Esophagus muscularis mucosa (tissue), 4 donors: ENCODE measurements at places on chromosomes 3 and 15. TPM values are rescaled to one million over a fixed set of nuclear protein-coding genes. Genes with fewer than 3 reads are reported as not detected.

DNA sequence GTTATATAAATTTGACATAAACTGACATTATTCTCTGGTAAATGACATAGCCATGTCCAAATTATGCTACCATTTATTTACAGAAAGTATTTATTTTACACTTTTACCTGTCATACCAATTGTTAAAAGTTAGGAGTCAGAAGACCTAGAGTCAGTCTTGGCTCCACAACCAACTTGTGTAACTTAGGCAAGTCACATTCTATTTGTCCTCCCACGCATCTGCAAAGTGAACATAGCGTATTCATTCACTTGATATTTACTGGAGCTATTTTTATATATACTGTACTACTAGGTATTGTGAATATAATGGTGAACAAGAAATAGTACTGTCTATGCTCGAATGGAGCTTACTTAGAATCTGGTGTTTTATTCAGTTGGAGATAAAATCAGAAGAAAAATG lies 78.7 kb downstream of the ZNF280D start:
- peaks cover 17% of the 10 kb centered on the region for H3K4me1 ChIP-seq
- no peaks in the 10 kb centered on the region for H3K27me3 ChIP-seq
- H3K4me3 ChIP-seq, result no peak overlapping the region
- no peak for DNase-seq
- no peaks in the 10 kb centered on the region for H3K36me3 ChIP-seq

DNA sequence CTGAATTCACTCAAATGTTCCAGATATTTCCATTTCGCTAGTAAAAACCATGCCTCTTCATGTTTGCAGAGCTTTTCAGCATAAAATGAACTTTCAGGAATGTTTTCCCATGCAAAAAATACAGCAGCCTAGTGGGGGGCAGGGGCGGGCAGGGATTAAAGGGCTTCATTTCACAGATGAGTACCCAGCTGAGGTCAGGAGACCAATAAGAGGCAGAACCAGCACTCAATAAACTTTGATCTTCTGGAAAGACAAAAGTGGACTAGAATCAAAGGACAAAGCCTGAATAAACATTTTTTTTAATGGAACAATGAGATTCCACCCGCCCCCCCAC lies 8.0 kb downstream of the KLHL25 start:
- no peak overlapping the region for H3K4me3 ChIP-seq
- H3K27ac ChIP-seq, result peak overlapping the region; percentile 80
- no peaks in the 10 kb centered on the region for H3K36me3 ChIP-seq
- no peaks in the 10 kb centered on the region for H3K27me3 ChIP-seq
- peaks cover 25% of the 10 kb centered on the region for H3K4me1 ChIP-seq

GRCh38 chr15:83850501-83851245 lies 196.8 kb downstream of the ADAMTSL3 start:
- no peak overlapping the region for H3K4me3 ChIP-seq
- peak overlapping the region; percentile 82 for H3K27ac ChIP-seq
- DNase-seq, result no peak
- no peaks in the 10 kb centered on the region for H3K27me3 ChIP-seq

The ACKR2 gene
- 7.5 TPM for total RNA-seq

The ZIC4 gene
- total RNA-seq, result not detected

DNA sequence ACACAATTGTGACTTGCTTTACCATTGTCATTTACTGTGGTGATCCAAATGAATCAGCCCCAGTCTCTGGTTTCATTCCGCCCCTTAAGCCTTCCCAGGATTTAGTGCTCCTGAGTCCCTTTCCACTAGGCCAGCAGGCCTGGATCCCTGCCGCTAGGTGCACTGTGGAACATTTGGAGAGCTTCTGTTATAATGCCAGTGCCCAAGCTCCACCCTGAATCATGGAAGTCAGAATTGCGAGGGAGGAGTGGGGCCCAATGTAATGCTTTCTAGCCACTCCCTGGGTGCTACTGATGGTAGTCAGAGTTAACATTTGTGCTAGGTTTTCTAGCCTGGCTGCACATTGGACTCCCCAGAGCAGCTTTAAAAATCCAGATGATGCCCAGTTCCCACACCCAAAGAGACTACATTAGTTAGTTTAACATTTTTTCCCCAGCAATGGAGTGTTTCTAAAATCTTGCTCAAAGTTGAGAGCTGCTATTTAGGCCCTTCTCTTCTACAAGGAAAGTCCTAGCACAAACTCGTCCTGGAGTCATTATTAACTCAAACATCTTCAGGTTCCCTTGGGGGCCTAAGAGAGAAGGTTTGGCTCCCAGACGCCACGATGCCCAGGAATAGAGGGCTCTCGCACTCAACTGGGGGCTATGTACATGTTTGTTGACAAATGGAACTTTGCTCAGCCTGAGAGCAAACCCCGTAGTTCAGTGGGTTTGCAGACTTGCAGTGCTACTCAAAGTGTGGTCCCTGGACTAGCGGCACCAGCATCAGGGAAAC lies 366.7 kb upstream of the PROK2 start:
- no peak overlapping the region for H3K27ac ChIP-seq
- no peak overlapping the region for H3K4me3 ChIP-seq
- DNase-seq, result no peak
- no peaks in the 10 kb centered on the region for H3K27me3 ChIP-seq

GRCh38 chr3:68468695-68469375 lies 463.5 kb downstream of the TAFA4 start:
- no peak overlapping the region for H3K27ac ChIP-seq
- no peaks in the 10 kb centered on the region for H3K4me1 ChIP-seq
- H3K27me3 ChIP-seq, result no peaks in the 10 kb centered on the region
- H3K36me3 ChIP-seq, result no peaks in the 10 kb centered on the region
- no peak for DNase-seq

The MAGI1 gene
- total RNA-seq, result 21.6 TPM

DNA sequence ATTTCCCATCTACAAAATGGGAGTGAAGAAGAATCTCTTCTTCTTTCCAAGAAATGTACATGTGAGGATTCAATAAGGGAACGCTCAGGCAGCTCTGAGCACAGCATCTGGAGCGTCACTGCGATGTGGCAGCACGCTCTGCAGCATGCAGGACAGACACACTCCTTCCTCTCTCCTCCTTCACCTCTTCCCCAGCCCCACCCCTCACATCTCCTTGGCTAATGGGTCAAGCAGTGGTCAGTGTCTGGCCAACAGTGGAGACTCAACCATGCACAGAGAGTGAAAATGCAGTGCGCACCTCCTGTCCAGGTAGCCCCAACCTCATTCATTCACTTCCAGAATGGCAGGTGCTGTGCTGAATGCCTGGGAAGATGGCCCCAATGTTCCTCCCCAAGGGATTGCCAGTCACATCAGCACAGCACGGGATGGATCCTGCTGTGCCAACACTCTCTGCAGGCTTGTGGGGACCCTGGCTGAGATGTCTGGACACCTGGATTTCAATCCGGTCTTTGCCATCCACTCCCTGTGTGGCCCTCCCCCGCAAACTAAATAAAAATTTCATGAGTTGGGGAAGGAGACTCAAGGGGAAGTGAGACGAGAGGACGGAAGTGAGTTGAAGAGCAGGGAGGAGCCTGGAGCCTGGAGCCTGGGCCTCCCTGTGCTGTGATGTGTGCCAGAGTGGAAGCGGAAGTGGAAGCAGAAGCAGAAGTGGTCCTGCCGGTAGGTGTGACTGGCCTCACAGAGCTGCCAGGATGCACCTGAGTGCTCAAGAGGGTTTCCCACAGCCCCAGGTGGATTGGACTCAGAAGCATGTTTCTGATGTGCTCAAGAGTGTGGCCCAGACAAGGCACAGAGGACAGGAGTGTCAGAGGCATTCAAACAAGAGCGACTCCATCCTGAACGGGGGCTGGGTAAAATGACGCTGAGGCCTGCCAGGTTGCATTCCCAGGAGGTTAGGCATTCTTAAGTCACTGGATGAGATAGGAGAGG lies 163.9 kb downstream of the SMAD6 start:
- H3K4me3 ChIP-seq, result no peak overlapping the region
- peak; percentile 86 for DNase-seq
- no peak overlapping the region for H3K27ac ChIP-seq
- no peaks in the 10 kb centered on the region for H3K27me3 ChIP-seq
- peaks cover 17% of the 10 kb centered on the region for H3K4me1 ChIP-seq

GRCh38 chr3:126418661-126419131 lies 24.0 kb downstream of the CFAP100 start:
- no peak overlapping the region for H3K4me3 ChIP-seq
- H3K27ac ChIP-seq, result no peak overlapping the region
- no peak for DNase-seq
- H3K36me3 ChIP-seq, result no peaks in the 10 kb centered on the region
- H3K27me3 ChIP-seq, result peaks cover 6% of the 10 kb centered on the region

DNA sequence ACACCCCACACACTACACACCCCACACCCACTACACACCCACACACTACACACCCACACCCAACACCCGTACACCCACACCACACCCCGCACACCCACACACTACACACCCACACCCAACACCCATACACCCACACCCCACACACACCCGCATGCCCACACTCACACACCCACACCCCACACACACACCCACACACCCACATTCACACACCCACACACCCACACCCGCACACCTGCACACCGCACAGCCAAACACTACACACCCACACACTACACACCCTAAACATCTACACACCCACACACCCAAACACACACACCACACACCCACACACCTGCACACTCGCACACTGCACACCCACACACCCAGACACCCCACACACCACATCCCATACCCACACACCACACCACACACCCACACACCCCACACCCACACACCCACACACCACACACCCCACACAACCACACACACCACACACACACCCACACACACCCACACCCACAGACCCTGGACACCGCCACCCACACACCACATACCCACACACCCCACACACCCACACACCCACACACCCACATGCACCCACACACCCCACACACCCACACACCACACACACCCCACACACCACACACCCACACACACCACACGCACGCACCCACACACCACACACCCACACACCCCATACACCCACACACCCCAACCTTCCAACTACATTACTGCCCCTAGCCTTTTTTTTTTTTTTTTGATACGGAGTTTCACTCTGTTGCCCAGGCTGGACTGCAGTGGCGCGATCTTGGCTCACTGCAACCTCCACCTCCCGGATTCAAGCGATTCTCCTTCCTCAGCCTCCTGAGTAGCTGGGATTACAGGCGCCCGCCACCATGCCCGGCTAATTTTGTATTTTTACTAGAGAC lies 16.9 kb downstream of the CEP19 start:
- no peaks in the 10 kb centered on the region for H3K27me3 ChIP-seq
- H3K27ac ChIP-seq, result no peak overlapping the region
- no peaks in the 10 kb centered on the region for H3K36me3 ChIP-seq
- H3K4me1 ChIP-seq, result no peaks in the 10 kb centered on the region
- DNase-seq, result no peak

- H3K27ac ChIP-seq, result no peak overlapping the region
- no peak overlapping the region for H3K4me3 ChIP-seq
- H3K36me3 ChIP-seq, result peaks cover 50% of the 10 kb centered on the region
- H3K27me3 ChIP-seq, result no peaks in the 10 kb centered on the region
- DNase-seq, result no peak
These were observed 61.9 kb upstream of the CDAN1 start for GRCh38 chr15:42798802-42799201.

The KLHL40 gene
- not detected for total RNA-seq

DNA sequence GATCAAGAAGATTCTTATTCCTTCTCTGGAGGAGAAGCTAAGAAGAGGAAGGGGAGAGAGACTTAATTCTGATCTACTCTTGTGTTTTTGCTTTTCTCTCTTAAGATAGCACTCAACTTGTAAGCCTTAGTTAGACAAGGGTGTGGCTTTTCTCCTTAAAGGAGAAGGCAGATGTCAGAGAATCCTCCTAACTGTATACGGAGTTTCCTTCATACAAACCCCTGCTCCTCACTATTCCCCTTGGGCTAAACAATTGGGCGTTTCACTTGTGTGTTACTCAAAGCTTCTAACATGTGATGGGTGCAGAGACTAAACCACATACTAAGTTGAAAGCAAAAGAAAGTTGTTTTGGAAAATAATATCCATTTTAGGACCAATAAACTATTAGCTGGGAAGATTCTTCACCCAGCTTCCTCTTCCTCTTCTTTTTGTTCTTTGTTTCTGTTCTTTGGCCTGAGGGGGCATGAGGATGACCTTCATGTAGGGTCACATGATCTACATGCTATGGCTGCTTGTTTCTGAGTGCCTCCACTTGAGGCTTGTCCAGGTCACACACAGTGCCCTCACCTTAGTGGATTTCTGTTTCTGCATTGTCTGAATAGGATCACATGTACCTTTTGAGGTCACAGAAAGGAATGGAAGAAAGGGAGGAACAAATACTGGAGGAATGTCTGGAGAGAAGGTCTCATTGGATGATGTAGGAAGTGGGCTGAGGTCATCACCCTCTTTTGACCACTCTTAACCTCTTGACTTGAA lies 14.6 kb downstream of the SPINK8 start:
- H3K27me3 ChIP-seq, result no peaks in the 10 kb centered on the region
- H3K4me1 ChIP-seq, result no peaks in the 10 kb centered on the region
- H3K27ac ChIP-seq, result no peak overlapping the region
- no peak for DNase-seq
